Activated CD4-positive, alpha-beta T cell treated with anti-CD3 and anti-CD28 coated beads, Interleukin-10, Interleukin-2, amounts not matched to agents 100 ng/mL and 50 ng/mL, durations not matched to agents 16 hours and 8 hours (primary cell): ENCODE measurements at places on chromosomes 7 and 10.

DNA sequence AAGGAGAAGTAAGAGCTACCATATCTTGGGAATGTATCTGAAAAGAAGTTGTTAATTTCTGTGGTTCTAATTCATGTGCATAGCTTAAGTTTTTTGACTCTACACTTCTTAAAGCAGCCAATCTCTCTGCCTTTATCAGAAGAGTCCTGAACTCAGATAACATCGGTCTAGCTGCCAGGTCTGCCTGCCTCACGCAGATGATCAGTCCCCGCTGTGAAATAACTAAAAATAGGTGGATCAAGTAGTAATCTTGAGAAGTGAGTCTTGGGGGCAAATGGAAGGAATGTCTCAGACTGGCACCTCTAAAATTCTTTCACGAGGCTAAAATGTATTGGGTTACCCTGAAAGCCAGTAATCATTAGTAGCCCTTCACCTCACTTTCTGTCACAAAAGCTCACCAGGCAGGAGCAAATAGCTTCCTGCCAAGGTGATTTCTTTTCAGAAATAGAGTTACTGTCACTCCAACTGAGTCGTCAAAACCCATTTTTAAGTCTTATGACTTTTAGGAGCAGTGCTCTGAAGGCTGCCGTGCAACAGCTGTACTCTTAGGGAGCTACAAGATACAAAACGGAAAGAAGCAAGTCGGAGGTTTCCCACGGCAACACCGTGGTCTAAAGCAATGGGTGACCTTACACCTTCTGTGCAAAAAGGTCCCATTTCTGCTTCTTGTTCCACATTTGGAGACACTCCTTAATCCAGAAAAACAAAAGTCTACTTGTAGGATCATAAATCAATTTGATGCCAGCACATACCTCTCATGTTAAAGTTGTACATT lies 85.2 kb downstream of the ABCB5 start:
- DNase-seq, result no peak

DNA sequence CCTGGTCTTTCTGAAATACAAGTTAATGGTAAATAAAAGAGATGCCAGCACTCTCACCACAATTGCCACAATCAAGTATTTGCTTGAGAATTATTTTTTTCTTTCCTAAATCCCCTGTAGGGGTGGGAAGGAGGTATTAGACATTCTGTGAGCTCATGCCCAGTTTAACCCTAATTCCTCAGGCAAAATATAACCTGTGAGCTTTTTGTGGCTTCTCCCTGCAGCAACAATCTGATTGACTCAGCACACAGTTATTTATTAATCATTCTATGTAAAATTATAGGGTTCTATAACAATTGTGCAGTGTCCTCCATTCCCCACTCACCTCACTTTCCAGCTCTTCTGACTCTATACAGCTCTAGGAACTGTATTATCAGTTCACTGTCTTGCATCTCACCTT lies 66.3 kb downstream of the GLI3 start:
- DNase-seq, result no peak

- no peak for DNase-seq
Measured at GRCh38 chr10:119782981-119783664, 57.3 kb downstream of the INPP5F start.

GRCh38 chr10:133121479-133121878 lies 33.8 kb downstream of the ADGRA1 start:
- no peak for DNase-seq

GRCh38 chr10:120824881-120825309 lies 26.3 kb upstream of the WDR11 start:
- DNase-seq, result peak; percentile 36

DNA sequence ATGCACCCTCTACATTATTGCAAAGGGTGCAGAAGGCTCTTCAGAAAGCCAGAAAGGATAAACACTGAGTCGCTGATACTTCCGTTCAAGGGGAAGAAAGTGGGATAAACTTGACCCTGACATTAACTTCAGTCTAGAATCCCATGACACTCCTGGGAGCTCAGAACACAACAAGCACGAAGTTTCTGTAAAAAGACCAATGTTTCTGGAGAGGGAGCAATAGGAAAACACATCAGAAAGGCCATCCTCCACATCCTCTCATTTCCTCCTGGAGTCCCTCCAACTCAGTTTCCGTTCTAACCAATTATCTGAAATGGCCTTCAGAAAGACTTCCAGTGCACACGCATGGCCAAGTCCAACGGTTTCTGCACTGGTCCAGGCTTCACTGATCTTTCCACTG lies 113.5 kb downstream of the SORBS1 start:
- no peak for DNase-seq

DNA sequence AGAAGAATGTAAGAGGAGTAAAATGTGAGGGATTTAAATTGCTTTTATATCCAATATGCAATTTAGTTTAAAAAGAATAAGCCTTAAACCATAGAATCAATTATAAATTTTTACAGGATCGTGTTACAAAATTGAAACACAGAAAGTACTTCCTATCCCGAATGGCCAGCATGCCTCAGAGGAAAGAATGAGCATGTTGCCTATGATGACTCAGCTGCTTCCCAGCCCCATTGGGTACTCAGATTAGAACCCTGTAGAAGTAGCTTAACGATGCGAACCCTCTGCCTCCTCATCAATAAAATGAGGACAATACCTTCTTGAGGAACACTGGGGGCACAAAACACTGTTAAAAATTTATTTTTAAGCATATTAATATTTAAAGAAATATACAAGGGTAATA lies 113.4 kb upstream of the CDK1 start:
- DNase-seq, result no peak
